Psoas muscle (tissue), 8 donors: ENCODE measurements at places on chromosomes 6 and 20. TPM values are rescaled to one million over a fixed set of nuclear protein-coding genes. Genes with fewer than 3 reads are reported as not detected.
A peak's percentile ranks its signal among the peaks of the same experiment; 100 is the strongest.

DNA sequence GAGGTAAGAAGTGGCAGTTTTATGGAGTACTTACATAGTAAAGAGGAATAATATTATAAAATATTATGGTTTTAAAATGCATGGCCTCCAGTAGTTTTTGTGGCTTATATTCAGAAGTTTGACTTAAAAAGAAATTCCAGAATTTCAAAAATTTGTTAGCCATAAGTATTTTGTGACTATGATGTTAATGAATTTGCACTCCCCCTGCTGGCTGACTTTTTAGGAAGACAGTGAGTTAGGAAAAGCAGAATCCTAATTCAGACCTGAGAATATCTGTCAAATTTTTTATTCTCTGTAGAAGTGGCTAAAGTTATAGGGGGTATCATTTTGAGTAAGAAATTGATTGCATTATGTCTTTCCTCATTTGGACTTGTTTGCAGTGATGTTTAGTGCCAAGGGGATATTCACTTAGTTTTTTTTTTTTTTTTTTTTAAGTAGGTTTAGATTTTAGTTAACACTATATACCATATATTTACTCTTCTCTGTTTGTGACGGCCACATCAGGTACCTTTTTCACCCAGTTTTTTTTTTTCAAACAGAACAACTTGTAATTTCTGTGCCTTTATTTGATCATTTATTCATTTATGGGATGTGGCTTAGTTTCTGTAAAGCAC lies 40.8 kb downstream of the ZFAND3 start:
- no peak for DNase-seq

- no peak for DNase-seq
These were observed 125.3 kb downstream of the FAM83B start for GRCh38 chr6:54971825-54972224.

- DNase-seq: no peak
These were observed 24.2 kb downstream of the NEDD9 start for GRCh38 chr6:11208267-11208666.

DNA sequence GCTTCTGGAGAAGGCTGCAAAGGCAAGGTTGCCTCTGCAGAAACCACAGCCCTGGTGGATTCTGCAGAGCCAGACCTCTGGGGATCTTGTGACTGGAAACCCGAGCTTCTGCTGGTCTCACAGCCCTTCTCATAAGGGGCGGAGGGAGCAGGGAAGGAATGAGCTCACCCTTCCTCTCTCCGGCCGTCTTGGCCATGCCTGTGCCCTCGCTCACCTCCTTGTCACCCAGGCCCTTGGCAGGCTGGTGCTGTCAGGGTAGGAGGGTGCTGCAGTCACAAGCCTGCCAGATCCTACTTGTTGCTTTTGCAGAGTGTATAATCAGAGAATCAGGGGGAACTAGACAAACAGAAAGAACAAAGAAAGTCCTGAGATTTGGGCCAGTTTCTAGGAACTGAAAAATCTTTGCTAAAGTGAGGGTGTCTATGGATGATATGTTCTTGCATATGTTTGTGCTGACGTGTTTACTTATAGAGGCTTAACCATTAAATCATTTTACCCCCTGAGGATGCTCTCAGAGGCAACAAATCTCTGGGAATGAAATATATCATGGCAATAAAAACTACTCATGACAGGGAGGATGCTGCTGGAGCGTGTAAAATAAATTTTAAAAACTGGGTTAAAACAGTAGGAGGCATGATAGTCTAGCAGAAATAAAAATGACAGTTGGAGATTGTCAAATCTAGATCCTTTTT lies 244.9 kb upstream of the SOX4 start:
- DNase-seq: peak; percentile 39

DNA sequence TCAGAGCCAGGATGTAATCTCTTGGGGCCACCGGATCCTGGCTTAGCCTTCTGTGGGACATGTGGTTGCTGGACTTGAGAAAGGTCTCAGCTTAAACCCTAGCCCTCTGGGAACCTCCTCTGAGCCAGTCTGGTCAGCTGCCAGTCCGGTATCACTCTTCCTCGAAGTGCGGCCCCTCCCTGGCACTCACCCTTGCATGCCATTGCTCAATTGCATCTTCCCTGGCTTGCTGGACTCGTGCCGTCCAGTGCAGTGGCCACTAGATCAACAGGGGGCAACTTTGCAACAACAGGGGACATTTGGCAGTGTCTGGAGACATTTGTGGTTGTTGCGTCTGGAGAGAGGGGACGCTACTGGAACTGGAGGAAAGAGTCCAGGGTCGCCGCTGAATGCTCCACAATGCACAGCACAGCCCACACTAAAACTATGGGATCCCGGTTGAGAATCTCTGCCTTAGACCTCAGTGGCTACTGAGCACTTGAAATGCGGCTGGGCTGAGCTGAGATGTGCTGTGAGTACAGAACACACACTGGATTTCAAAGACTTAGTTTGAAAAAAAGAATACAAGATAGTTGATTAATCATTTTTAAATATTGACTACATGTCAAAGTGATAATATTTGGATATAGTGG lies 152.1 kb downstream of the TFAP2C start:
- peak; percentile 77 for DNase-seq

LGSN gene
- total RNA-seq: not detected

FGD2 gene
- total RNA-seq: 4.0 TPM

GRCh38 chr6:80357674-80358073 lies 251.2 kb downstream of the BCKDHB start:
- DNase-seq: no peak

MUC22 gene
- total RNA-seq: 0.08 TPM

DNA sequence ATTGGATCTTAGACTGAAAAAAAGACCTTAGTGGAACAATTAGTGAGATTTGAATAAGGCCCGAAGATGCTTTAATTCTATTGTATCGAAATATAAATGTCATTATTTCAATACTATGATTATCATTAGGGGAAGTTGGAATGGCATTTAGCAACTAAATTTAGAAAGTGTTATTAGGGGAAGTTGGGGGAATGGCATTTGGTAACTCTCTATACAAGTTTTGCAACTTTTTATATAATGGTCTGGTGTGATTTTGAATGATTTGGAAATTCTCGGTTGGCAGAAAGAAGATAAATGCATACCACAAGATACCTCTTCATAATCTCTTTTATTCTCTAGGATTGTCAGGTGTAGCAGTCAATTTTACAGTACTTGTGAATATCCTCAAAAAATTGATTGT lies 49.2 kb downstream of the RNF144B start:
- DNase-seq: no peak

GRCh38 chr6:41283600-41283999 lies 2.9 kb downstream of the TREM1 start:
- no peak for DNase-seq

PRKN gene
- 19.5 TPM for total RNA-seq

DNA sequence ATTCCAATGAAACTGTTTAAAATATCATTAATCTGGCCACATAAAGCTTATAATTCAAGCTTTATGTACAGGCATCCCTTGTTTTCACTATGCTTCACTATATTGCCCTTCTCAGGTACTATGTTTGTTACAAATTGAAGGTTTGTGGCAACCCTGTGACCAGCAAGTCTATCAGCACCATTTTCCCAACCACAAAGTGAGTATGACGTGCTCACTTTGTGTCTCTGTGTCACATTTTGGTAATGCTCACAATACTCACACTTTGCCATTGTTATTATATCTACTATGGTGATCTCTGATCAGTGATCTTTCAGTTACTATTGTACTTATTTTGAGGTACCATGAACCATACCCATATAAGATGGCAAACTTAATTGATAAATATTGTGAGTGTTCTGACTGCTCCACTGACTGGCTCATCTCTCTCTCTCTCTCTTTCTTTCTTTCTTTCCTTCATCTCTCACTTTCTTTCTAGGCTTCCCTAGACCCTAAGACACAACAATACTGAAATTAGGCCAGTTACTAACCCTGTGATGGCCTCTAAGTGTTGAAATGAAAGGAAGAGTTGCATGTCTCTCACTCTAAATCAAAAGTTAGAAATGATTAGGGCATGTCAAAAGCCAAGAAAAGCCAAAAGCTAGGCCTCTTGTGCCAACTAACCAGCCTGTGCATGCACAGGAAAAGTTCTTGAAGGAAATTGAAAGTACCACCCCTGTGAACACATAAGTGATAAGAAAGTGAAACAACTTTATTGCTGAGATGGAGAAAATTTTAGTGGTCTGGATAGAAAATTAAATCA lies 227.9 kb downstream of the BCAS1 start:
- DNase-seq: no peak

SLPI gene
- total RNA-seq: 723 TPM

EFCAB8 gene
- not detected for total RNA-seq

DNA sequence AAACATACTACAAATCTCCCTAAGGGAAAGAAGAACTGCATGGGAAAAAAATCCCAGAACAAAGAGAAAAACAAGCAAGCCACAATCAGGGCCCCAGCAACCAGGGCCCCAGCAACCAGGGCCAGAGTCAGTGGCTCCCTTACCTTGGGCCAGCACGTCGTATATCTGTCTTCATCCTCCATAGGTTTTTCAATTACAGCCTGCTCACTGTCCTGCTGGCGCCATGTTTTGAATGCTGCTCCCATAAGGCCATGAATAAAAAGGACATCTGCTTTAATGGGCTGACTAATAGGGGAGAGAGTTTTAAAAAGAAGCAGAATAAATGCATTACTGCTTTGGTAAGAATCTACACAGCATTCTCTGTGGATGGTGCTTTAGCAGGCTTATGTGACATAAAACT lies 49.2 kb downstream of the SERAC1 start:
- no peak for DNase-seq

GRCh38 chr6:113859349-113860180 lies 2.4 kb downstream of the MARCKS start:
- peak; percentile 52 for DNase-seq

- no peak for DNase-seq
These were observed 55.9 kb upstream of the TASP1 start for GRCh38 chr20:13694420-13695150.

SPATA25 gene
- 2.7 TPM for total RNA-seq

DNA sequence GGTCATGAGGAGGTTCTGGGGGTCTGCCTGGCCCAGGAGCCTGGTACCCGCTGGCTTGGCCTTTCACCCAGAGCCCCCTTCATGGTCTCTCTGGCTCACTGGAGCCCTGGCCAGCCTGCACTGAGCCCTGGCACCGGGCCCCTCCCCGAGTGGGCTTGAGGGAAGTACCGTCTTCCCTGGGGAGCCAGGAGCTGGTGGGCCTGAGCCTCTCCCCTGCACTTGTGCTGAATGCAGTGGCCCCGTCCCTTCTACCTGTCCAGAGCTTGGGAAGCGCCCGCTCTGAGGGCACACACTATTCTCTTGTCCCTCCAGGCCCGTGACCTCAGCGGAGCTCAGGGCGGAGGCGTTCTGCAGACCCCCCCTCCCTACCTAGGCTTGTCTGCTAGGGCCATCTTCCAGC lies 62.2 kb downstream of the TCP11 start:
- DNase-seq: no peak

DNA sequence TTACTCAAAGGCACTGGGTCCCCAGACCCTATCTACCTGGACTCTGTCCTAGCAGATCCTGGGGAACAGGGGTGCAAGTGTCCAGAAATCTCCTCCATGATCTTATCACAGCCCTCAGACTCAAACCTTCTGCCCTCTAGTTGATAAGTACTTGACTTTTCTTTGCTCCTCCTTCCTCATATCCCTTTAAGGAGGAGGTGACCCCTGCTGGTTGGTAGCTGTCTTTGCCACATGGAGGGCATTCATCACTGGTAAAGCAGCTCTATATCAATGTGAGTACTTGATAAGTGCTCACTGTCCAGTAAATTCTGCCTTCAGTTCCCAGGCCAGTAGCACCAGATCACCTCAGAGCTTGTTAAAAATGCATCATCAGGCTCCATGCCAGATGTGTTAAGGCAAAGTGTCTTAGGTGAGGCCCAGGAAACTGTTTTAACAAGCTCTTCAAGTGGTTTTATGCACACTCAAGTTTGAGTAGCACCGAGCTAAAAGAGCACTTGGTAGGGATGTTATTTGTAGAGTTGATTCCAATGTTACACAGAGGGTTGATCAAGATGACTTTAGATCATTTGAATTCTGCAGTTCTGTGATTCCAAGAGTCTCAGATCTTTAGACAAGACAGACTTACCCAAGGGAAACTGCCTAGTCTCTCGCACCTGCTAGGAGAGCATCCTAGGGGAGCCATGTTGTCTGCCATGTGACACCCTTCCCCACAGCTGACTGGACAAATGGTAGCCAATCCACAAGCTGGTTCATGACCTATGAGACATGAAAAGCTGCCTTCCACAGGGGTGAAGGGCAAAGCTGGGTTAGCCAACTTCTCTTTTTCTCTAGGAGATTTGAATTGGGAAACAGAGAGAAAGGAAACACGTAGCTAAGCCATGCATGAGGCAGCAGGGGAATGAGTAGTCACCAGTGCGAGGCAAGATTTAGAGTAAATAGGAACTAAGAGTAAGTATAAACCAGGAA lies 18.6 kb downstream of the TREML2 start:
- no peak for DNase-seq

DNA sequence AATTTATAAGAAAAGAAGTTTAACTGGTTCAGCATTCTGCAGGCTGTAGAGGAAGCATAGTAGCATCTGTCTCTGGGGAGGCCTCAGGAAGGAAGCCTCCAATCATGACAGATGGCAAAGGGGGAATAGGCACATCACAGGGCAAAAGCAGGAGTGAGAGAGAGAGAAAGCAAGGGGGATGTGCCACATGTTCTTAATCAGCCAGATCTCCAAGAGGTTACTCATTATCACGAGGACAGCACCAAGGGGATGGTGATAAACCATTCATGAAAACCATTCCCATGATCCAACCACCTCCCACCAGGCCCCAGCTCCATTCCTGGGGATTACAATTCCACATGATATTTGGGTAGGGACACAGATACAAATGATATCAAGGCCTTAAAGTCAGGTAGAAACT lies 217.5 kb upstream of the TCF21 start:
- DNase-seq: no peak

DNA sequence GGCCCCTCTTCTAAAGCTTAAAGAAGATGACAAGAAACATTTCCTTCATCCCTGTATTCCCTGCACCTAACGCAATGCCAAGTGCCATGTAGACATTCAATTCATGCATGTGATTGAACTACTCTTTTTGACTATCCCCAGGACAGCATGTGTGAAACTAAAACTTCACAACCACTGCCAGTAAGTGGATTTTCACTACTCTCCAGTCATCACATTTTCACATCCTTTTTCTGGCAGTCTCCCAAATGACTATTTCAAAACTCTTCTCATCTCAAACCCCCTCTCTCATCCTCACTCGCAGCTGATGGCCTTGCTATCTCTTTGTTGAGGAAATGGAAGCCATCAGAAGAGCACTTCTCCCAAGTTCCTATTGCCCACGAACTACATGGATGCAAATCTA lies 122.6 kb downstream of the OPRM1 start:
- DNase-seq: no peak

- DNase-seq: no peak
These were observed 67.5 kb downstream of the MACROD2 start for GRCh38 chr20:14062786-14063185.
